ENCODE measurements at places on chromosomes 16 and 17.
A peak's percentile ranks its signal among the peaks of the same experiment; 100 is the strongest.

GRCh38 chr17:38400286-38400685, 28.0 kb upstream of the ARHGAP23 start:
- no peak for DNase-seq

GRCh38 chr16:2912330-2913199, 834 bp downstream of the FLYWCH1 start:
- no peak for DNase-seq

GRCh38 chr17:71762526-71762925, 358.3 kb upstream of the SOX9 start:
- DNase-seq = no peak

GRCh38 chr17:3792481-3792880, 8.5 kb downstream of the ITGAE start:
- DNase-seq = no peak

DNA sequence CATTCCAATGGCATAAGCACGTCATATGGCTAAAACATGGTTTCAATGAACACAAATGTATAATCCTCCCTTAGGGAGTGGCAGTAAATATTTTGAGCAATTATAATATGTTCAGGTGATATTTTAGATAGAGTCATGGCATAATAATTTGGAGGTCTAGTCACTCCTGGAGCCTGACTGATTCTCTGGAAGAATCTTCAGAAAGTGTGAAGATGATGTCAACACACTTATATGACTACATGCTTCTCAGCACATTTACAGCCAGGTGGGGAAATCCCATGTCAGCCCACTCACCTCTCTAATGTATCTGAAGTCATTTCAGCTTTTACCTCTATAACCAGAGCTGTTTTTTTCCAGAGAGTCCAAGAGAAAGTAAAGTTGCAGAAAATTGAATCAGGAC, 474.8 kb downstream of the SHISA9 start:
- no peak for DNase-seq

DNA sequence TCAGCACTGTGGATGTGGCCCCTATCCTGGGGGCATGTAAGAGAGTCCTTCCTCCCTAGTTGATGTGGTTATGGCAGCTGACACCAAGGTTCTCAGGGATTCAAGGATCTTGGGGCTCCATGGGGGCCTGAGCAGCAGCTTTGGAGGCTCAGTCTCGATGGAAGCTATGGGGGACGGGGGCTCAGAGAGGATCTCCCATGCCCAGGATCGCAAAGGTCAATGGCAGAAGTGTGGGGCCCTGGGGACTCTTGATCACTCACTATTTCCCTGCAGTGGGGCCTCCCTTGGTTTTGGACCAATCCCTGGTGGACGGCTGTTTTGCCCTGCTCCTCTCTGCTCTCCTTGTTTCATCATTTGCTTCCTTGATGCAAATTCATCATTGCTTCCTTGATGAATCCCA, 885.9 kb downstream of the CDH8 start:
- DNase-seq = no peak

DNA sequence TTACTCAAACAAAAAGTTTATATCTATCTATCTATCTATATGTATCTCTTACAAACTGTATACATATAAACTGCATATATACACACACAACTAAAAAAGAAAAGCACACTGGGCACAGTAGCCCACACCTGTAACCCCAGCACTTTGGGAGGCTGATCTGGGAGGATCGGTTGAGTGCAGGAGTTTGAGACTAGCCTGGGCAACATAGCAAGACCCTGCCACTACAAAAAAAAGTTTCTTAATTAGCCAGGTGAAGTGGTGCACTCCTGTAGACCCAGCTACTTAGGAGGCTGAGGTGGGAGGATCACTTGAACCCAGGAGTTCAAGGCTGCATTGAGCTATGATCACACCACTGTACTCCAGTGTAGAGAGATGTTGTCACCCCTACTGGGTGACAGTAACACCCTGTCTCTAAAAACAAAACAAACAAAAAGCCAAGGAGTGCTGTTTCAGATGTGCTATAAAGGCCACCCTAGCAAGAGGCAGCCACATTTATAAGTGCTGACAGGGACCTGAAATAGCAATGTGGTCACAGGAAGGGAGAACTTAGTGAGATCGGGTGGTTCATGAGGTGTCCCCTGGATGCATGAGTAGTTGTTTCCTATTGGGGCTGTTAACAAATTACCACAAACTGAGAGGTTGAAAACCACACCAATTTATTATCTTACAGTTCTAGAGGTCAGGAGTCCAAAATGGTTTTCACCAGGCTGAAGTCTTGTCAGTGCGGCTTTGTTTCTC, 4.8 kb downstream of the CD2BP2 start:
- DNase-seq = no peak

GRCh38 chr17:81135505-81136278, 29.6 kb upstream of the PVALEF start:
- peak; percentile 52 for DNase-seq

DNA sequence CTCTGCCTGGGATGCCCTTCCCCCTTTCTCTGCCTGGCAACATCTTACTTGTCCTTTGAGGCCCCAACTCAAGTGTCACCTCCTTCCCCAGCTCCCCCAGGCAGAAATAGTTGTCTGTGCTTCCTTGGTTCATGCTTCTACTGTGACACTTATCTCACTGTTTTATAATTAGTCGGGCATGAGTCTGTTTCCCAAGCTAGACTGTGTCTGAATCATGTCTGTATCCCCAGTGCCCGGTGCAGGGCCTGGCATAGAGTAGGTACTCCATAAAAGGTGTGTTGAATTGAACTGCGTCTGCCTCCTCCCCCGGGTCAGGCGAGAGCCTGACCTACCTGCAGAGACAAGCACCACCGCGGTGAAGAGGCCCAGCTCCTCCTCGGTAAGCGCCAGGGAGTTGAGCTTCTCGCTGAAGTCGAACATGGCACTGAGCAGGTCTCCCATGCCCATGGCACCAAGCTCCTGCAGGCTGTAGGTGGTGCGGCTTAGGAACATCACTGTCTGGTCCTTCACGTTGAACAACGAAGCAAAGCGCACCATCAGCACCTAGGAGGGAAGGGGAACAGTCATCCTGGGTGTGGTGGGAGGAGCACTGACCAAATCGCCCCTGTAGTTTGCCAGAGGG, 6.7 kb downstream of the NR1D1 start:
- no peak for DNase-seq

DNA sequence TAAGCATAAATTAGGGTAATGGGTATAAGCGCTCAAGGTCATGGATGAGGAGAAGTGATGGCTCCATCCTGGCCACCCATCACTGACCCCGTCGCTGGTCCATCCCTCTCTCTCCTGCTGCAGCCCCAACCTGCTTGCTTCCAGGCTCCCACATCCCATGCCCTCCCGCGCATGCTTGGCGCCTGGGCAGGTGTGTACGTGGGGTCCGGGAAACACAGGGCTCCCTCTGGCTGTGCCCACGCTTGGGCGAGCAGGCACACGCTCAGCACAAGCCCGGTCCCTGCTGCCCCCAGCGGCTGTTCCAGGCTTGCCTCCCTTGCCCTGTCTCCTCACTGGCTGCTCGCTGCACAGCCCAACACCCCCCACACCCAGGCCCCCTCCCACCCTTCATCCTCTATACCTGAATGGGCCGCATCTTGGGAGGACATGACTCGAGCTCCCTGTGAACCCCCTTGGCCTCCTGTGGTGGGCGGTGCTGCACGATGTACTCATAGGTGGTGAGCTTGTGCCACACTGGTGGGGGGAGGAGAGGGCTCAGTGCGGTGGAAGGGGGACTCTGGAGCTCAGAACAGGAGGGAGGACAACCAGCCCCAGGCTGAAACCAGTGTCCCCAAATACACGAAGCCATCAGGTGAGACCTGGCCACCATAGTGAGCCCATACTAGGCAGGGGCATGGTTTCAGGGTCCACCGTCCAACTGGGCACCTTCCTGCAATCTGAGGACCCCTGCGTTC, 4.7 kb upstream of the TPPP3 start:
- no peak for DNase-seq

DNA sequence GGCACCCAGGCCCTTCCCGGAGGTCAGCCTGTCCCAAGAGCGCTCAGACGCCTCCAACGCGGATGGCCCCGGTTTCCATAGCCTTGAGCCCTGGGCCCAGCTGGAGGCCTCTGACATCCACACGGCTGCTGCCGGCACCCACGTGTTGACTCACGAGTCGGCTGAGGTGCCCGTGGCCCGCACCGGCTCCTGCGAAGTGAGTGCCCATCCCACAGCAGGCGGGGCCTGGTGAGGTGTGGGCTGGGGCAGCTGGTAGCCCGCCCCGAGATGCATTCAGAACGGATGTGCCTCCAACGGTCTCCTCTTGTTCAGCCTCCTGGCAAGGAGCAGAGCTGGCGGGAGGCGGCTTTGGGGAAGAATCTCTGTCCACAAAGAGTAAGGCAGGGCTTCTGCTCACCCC, 2.7 kb downstream of the WDR90 start:
- DNase-seq = no peak

- DNase-seq = no peak
Measured at GRCh38 chr16:47600376-47600775, 139.2 kb downstream of the PHKB start.

GRCh38 chr16:5895976-5896375, 798.4 kb upstream of the EEF2KMT start:
- no peak for DNase-seq

DNA sequence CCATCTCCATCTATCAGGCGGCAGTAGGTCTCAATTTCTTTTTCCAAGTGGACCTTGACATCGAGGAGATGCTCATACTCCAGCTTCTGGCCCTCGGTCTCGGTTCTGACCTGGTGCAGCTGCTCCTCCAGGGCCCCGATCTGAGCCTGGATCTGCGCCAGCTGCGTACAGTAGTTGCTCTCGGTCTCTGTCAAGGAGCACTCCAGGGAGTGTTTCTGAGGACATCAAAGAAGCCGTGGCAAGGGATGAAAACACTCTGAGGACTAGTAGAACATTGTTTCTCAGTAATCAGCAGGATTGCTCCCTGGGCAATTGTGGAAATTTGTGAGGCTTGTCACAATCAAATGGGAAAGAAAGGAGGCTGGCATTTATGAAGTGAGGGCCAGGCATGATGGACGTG, 5.9 kb downstream of the KRT28 start:
- peak; percentile 86 for DNase-seq

DNA sequence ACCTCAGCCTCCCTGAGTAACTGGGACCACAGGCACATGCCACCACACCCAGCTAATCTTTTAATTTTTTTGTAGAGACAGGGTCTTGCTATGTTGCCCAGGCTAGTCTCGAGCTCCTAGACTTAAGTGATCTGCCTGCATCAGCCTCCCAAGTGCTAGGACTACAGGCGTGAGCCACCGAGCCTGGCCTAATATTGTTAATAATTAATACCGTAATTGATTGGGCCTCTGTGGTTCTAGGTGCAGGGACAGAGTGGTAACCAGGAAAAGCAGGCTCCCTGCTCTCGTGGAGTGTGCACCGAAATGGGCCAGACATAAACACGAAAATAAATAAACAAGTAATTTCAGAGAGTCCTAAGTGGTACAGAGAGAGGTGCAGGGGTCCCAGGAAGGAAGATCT, 241.0 kb downstream of the GSG1L start:
- no peak for DNase-seq
